ENCODE measurements at places on chromosomes 11 and 22. TPM values are rescaled to one million over a fixed set of nuclear protein-coding genes. Genes with fewer than 3 reads are reported as not detected.

Gene OR51E2
- total RNA-seq, result not detected

DNA sequence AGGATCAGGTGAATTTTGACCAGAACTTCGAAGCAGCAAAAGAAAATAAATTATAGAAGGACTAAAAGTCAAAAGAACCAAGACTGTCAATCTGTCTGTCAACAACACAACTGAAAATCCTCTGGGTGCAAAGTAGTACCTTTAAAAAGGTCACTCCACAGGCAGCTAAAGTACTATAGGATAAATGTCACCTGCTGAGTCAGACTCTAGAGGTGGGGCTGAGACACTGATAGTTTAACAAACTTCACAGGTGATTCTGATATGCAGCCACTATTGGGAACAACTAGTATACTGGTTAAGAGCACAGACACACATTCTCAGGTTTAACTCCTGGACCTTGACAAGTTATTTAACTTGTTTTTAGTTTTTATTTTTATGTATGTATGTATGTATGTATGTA, 107.3 kb downstream of the FCHSD2 start:
- H3K4me3 ChIP-seq, result no peak overlapping the region
- no peak overlapping the region for H3K27ac ChIP-seq
- H3K4me1 ChIP-seq, result no peaks in the 10 kb centered on the region
- peaks cover 22% of the 10 kb centered on the region for H3K36me3 ChIP-seq

Gene YPEL4
- total RNA-seq, result not detected

DNA sequence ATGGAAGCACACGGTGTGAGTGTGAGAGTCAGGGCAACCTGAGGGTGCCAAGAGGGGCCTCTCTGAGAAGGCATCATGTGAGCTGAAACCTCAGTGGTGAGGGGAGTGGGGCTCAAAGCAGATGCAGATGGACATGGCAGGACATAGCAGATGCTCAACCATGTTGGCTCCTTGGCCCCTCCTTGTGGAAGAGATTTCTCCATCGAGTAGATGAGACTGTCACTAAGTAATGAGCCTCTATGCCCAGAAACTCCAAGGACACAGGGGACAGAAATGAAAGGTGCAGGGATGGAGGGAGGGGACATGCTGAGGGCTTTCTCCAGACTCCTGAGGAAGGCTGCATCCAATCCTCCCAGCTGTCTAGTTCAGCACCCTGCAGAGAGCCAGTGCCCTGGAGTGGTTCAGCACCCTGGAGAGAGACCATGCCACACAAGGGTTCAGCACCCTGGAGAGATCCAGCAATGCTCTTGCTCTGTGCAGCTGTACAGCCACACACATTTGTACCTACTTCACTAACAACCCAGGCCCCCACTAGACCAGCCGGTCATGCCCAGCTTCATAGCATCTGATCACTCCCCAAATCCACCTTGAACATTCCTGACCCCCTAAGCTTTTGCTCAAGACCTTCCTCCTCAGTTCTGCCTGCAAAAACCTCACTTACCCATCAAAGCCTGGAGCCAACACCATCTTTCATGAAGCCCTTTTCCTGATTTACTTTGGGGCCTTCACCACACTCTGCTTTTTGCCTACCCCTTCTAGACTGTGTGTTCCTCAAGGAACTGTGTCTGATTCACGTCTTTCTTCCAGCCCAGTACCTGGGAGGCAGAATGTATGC, 252.0 kb downstream of the CTTN start:
- H3K27ac ChIP-seq, result no peak overlapping the region
- no peaks in the 10 kb centered on the region for H3K36me3 ChIP-seq
- DNase-seq, result no peak
- H3K27me3 ChIP-seq, result no peaks in the 10 kb centered on the region
- no peak overlapping the region for H3K4me3 ChIP-seq

Gene MS4A12
- total RNA-seq, result not detected

DNA sequence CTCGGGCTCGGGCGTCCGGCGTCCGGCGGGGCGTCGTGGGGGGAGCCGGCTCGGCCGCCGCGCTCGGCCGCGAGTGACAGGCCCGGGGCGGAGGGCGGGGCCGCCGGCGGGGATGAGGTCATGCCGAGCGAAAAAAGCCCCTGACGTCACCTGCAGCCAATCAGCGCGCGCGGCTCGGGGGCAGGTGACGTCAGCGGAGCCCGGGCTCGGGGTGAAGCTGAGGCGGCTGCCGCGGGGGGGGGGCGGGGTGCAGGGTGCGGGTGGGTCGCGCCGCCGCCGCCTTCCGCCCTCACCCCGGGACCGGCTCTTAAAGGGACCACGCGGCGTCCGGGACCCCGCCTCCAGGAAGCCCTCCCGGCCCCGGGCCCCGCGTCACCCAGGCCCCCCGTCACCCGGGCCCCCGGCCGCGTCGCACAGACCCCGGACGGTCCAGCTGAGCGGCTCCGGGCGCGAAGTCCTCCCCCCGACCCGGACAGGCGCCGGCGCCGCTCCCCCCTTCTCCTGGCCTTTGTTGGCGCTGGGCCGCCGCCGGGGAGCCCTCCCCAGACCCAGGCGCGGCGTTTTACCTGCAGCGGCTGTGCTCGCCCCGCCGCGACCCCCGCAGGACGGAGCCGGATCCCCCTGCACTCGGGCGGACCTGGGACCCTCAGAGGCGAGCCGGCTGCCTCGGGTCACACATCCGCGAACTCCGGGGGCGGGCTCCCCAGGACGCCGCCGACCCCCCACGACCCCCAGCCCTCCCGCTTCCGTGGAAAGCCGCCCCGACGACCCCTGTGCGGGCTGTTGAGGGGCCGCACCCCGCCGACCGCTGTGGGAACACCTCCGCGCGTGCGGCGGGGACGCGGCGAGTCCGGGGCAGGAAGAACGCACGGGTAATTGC, at the start of gene DUSP8:
Gene DUSP8 (minus strand): TSS at position 75 of the 880 bp plus-strand sequence. CDS start 6,445 bp downstream, outside the sequence.
- no peak for DNase-seq
- peaks cover 10% of the 10 kb centered on the region for H3K27me3 ChIP-seq
- no peaks in the 10 kb centered on the region for H3K4me1 ChIP-seq
- no peaks in the 10 kb centered on the region for H3K36me3 ChIP-seq
- H3K27ac ChIP-seq, result no peak within 1 kb of the TSS

DNA sequence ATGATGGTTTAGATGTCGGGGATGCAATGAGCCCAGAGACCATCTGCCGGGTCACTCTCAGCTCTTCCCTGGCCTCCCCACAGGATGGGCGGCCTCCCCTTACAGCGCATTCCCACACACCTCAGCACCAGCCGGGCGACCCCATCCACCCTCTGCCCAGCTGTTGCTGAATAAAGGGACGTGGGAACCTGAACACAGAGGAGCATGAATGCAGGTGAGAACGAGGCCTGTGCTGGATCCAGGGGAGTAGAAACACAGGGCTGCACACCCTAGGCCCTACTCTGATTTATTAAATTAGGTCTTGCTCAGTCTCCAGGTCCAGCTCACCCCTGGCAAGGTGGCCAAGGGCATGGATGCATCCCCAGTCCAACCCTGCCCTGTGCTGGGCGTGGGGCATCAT, 180.5 kb downstream of the CTTN start:
- H3K27me3 ChIP-seq, result no peaks in the 10 kb centered on the region
- DNase-seq, result no peak
- H3K4me3 ChIP-seq, result no peak overlapping the region

- no peak overlapping the region for H3K4me3 ChIP-seq
- H3K27ac ChIP-seq, result no peak overlapping the region
- H3K27me3 ChIP-seq, result no peaks in the 10 kb centered on the region
- H3K4me1 ChIP-seq, result peaks cover 13% of the 10 kb centered on the region
- DNase-seq, result no peak
- peaks cover 8% of the 10 kb centered on the region for H3K36me3 ChIP-seq
Measured at GRCh38 chr22:27882507-27883290, 36.4 kb downstream of the PITPNB start.

DNA sequence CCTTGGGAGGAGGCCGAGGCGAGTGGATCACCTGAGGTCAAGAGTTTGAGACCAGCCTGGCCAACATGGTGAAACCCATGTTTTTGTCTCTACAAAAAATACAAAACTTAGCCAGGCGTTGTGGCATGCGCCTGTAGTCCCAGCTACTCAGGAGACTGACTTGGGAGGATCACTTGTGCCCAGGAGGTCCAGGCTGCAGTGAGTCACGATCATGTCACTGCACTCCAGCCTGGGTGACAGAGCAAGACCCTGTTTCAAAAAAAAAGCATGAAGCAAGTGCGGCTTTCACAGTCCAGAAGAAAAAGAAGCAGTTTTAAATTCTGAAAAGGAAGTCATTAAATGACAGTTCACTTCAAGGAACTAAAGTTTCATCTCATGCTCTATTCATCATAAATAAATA, 7.1 kb upstream of the LTO1 start:
- no peaks in the 10 kb centered on the region for H3K36me3 ChIP-seq
- DNase-seq, result no peak
- no peaks in the 10 kb centered on the region for H3K4me1 ChIP-seq
- H3K27me3 ChIP-seq, result no peaks in the 10 kb centered on the region
- no peak overlapping the region for H3K4me3 ChIP-seq

DNA sequence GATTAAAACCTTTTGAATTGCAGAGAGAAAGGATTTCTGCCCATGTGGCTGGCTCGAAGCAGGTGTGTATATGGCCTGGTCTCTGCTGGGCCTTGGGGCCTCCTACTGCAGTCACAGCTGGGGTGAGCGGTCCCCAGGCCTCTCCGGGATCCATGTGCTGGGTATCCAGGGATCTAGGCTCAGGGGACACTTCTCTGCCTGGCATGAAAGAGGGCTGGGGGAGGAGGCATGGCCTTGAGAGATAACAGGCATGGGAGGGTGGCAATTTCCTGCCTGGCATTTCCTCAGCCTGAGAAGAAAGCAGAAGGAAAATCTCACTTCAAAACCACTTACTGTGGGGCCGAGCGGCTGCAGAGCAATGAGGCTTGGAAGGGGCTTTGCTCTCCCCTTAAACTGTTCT, 20.3 kb upstream of the PARVG start:
- H3K27ac ChIP-seq, result no peak overlapping the region
- no peaks in the 10 kb centered on the region for H3K27me3 ChIP-seq
- no peak overlapping the region for H3K4me3 ChIP-seq
- no peak for DNase-seq
- H3K4me1 ChIP-seq, result no peaks in the 10 kb centered on the region

Gene GRAP2
- total RNA-seq, result 77.8 TPM
